ENCODE measurements at places on chromosomes 3 and 15.

DNA sequence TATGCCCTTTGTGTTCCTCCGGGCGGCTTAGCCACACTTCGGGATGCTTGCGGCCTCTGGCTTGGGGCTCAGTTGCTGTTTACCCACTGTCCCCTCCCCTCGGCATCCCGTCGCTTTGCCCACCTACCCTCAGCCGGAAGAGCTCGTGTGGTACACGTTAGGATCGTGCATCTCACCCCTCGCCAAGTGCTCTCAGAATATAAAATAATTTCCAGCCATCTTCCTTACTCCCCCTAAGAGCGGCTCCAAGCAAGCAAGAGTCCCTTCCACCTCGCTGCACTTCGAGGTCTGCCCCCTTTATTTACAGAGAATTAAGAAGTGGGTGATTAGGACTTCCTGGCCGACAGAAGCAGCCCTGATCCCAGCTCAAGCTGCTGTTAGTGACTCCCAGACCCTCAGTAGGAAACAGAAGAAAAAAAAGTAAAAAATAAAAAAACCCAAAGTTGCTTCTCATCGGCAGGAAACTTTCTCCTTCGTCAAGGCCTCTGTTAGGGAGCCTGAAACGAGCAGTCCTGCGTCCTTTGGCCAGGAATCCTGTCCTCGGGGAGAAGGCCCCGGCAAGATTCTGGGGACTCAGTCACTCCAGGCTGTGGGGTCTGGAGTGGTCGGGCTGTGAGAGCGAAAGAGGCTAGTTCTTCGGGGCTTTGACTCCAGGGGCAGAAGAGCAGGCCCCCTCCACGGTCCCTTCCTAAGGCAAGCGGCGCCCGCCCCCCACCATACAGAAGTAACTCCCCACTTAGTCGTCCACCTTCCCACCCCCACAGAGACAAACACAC is 3.0 kb downstream of the MEIS2 start:
- no peak for DNase-seq

DNA sequence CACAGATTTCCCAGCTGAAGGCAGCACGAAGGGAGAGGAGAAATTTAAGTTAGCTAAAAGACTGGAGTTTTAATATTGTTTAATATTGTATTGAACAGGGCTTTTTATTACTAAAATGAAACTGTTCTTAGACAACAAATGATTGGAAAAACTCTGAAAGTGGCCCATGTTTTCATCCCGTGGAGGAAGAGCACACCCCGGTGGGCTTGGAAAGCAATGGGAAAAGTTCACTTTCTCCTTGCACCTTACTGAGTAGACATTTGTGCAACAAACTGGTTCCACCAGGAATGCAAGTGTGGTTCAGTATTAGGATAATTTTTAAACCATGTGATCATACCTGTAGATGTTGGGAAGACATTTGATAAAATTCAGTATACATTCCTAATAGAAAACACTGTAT is 8.2 kb upstream of the ESYT3 start:
- DNase-seq: no peak

GRCh38 chr3:101802179-101802578 is 23.2 kb downstream of the NXPE3 start:
- DNase-seq: no peak

DNA sequence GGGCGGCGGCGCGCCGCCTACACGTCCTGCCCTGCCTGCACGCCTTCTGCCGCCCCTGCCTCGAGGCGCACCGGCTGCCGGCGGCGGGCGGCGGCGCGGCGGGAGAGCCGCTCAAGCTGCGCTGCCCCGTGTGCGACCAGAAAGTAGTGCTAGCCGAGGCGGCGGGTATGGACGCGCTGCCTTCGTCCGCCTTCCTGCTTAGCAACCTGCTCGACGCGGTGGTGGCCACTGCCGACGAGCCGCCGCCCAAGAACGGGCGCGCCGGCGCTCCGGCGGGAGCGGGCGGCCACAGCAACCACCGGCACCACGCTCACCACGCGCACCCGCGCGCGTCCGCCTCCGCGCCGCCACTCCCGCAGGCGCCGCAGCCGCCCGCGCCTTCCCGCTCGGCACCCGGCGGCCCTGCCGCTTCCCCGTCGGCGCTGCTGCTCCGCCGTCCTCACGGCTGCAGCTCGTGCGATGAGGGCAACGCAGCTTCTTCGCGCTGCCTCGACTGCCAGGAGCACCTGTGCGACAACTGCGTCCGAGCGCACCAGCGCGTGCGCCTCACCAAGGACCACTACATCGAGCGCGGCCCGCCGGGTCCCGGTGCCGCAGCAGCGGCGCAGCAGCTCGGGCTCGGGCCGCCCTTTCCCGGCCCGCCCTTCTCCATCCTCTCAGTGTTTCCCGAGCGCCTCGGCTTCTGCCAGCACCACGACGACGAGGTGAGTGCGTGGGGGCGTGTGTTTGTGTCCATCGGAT is 602 bp downstream of the TRIM71 start:
- no peak for DNase-seq

- no peak for DNase-seq
Observed at GRCh38 chr3:190288836-190289235, 33.4 kb downstream of the CLDN1 start.
